ENCODE measurements at places on chromosomes 16 and 17.
A peak's percentile ranks its signal among the peaks of the same experiment; 100 is the strongest.

DNA sequence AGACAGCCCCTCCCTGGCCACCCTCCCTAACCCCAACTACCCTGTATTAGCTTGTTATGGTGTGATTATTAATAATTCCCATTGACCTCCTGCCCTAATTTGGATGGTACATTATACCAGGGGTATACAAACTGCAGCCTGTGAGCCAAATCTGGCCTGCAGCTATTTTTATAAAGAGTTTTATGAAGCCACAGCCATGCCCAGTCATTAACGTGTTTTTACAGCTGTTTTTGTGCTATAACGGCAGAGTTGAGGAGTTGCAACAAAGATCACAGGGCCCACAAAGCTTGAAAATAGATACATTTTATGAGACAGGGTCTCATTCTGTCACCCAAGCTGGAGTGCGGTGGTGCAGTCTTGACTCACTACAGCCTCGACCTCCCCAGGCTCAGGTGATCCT is 6.0 kb downstream of the METTL22 start:
- no peak for DNase-seq

DNA sequence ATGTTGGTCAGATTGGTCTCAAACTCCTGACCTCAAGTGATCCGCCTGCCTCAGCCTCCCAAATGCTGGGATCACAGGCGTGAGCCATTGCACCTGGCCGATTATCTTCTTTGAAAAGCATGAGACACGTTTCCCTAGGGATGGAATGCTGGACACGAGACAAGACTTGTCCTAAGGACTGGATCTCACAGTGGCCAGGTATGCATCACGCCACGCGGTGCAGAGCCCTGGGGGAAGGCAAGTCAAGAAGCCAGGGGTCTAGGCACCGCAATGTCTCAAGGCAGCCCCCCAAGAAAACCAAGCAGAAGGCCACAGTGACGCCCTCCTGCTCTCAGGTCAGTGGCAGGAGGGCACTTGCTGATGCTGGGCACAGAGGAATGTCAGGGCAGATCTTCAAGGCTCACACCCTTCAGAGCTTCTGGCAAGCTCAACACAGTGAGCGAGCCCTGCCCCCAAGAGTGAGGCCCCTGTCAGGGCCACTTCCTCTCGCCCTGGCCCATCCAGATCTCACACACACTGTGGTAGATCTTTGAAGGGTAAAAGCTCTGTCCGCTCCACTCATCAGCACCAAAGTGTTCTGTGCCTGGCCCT is 134.7 kb downstream of the ZNF778 start:
- no peak for DNase-seq

DNA sequence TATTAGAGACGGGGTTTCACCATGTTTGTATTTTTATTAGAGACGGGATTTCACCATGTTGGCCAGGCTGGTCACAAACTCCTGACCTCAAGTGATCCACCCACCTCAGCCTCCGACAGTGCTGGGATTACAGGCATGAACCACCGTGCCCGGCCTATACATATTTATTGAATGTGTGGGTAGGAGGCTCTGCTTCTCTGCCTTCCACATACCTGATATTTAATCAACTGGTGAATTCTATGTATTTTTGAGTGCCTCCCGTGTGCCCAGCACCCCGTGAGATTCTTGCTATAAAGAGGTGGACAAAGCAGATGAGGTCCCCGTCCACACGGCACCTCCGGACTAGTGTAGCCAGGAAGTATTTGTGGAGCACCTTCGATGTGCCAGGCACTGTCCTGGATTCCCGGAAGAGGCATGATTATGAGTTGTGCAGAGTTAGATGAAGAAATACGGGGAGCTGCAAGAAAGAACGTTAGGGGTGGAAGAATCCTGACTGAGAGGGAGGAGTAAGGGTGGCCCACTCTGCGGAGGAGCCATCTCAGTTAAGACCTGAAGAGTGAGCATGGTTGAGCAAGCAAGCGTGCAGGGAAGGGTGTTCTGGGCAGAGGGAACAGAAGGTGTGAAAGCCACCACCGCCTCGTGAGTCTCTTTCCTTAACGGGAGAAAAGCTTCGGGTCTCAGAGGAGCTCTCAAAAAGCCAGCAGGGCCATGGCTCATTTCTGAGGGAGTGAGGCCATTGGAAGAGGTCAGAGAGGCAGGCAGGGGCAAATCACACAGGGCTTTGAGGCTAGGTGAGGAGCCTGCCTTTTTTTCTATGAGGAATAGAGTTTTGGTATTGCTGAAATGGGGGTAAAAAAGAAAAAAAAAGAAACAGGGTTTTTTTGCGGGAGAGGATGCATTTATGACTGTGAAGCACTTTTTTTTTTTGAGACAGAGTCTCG is 21.2 kb downstream of the CRISPLD2 start:
- no peak for DNase-seq

DNA sequence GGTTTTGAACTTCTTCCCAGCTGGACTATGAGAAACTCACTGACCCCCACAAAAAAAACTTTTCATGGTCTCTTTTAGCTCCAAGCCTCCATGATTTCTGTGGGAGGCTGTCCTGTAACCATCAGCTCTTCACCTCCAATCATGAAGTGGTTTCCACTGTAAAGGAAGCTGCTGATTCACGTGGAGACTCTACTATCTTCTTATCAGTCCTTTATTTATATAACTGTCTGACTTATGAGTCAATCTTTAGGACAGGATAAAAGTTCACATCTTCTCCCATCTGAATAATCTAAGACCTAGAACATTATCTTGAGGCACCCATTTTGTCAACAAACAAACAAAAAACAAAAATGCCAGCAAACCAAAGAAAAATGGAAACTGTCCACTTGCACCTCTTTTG is 409.9 kb downstream of the SLC39A11 start:
- peak; percentile 84 for DNase-seq

DNA sequence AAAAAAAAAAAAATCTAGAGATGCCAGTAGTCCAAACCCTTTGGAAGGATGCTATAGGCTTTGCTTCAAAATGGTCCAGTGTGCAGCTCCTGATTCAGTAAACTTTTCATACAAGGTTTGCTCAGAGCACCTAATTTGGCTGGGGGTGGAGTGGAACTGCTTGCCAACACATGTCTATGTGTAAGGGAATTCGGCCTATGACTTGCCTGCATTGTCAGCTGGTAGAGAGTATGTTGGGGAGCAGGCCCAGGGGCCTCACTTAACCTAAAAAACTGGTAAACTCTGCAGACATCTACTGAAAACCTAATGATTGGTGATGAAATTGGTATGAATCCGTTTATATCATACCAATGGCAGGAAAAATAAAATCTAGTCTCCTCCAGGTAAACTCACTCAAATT is 1.5 kb upstream of the MFSD6L start:
- DNase-seq = no peak
